ENCODE measurements at places on chromosomes 13 and 19. TPM values are rescaled to one million over a fixed set of nuclear protein-coding genes. Genes with fewer than 3 reads are reported as not detected.

Gene OR7A5
- 0.79 TPM for total RNA-seq

Gene CBARP
- 3.7 TPM for total RNA-seq

Gene FUT6
- not detected for total RNA-seq

DNA sequence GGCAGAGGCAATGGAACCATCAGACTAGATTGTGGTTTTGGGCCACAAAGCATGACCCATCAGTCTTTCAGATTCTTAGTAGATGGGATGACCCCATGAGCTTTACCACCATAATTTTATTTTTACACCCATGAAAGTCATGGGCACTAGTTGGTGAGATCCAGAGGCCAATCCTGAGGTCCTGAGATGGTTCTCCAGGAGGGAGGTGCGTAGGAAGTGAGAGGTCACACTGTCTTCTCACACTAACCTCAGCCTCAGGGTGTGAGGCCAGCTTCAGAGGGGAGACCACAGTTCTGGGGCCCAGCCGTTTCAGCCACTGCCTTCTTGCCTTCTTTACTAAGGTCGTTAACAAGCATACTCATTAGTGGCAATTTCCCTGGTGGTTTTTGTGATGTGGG, 106.4 kb downstream of the AKAP11 start:
- no peak for DNase-seq

DNA sequence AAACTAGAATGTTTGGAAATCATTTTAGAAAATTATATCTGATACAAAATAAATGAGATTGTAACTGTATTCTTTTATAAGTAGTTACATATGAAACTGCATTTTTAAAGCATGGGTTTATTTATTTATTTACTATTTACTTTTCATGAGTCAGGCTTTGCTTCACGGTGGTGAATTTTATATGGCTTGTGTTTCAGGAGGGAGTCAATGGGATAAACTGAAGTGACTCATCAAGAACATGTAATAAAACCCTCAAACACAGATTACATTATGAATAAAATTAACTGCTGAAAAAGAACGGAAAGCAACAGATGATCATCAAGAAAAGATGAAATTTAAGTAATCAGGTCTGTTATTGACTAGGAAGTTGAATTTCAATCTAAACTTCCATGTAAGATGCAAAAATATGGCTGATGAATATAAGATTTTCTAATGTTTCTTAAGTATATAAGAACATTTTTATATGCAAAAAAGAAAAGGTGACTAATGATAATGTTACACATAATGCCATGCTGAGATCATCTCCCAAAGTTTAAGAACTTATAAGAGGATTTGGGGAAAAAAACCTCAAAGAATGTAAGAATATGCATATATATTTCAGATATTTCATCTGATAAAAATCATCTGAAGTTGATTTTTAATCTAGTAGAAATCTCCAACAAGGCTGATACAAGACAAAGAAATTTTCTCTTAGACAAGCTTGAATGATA, 383.6 kb downstream of the SLITRK1 start:
- DNase-seq: peak; percentile 15

DNA sequence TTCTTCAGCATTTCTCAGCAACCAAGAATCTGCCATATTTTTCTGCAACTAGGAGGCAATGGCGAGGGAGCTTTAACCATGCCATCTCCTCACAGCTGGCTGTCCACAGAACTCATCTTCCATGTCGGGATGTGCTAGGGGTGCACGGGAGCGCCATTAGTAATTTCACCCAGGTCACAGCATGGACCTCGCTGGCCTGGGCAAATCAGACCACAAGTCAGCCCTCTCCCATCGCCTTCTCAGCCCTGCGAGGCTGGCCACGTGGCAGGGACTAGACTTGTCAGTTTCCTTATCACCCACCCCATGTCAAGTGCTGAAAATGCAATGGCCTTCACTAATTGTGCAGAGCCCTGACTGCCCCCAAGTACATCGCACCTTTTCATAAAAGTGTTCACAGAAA, 15.7 kb downstream of the COL4A1 start:
- DNase-seq: no peak

- DNase-seq: no peak
Measured at GRCh38 chr13:28041031-28041461, 52.6 kb upstream of the URAD start.
